ENCODE measurements at places on chromosomes 2 and 18.

DNA sequence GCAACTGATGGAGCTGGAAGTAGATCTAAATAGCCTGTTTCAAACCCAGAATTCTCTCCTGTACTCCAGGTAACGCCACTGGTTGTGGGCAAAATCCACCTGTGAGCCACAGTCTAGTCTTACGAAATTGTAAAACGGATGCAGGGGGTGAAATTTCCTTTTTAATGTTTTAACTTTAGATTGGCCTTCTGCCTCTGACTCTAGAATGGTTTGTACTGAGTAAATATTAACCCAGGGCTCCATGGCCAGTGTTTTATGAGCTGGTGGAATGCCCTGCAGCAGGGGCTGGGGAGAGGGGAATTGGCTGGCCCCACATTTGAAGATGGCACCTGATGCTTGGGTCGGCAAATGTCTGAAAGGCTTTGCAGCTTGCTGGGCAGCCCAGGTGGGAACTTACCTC is 156.6 kb downstream of the MYCN start:
- DNase-seq = no peak

- peak; percentile 16 for DNase-seq
Observed at GRCh38 chr2:232521959-232522622, 1.9 kb downstream of the PRSS56 start.

DNA sequence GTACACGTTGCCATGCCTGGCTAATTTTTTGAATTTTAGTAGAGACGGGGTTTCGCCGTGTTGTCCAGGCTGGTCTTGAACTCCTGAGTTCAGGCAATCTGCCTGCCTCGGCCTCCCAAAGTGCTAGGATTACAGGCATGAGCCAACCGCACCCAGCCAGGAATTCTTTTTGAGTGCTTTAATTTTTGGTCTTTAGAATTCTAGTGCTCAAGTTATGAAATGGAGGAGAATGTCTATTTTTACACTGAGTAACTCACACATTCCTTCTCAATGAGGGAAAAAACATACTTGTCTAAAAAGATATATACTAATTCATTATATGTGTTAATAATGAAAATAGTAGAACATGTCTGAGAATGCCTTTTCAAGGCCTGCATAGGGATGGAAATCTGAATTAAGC is 8.5 kb downstream of the ZNF396 start:
- no peak for DNase-seq

- DNase-seq = no peak
Observed at GRCh38 chr2:227474410-227474809, 2.5 kb downstream of the AGFG1 start.

DNA sequence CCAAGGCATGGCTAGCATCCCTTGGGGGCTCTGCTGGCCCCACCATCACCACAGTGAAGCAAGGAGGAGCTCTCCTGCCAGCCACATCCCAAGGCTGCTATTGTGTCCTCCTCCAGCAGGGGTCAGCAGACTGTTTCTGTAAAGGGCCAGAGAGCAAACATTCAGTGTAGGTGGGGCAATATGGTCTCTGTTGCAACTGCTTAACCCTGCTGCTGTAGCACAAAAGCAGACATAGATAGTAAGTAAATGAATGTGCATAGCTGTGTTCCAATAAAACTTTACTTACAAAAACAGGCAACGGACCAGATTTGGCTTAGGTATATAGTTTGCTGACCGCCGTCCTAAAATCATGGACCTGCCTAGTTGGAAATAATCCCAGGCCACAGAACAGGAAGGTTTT is 36.4 kb upstream of the ZBTB7C start:
- peak; percentile 74 for DNase-seq

- DNase-seq = no peak
Observed at GRCh38 chr18:46917803-46918600, 600 bp downstream of the KATNAL2 start.

GRCh38 chr2:216918088-216918680 is 58.3 kb upstream of the TNP1 start:
- no peak for DNase-seq

GRCh38 chr2:9594366-9595054 is 36.3 kb downstream of the YWHAQ start:
- DNase-seq = no peak

DNA sequence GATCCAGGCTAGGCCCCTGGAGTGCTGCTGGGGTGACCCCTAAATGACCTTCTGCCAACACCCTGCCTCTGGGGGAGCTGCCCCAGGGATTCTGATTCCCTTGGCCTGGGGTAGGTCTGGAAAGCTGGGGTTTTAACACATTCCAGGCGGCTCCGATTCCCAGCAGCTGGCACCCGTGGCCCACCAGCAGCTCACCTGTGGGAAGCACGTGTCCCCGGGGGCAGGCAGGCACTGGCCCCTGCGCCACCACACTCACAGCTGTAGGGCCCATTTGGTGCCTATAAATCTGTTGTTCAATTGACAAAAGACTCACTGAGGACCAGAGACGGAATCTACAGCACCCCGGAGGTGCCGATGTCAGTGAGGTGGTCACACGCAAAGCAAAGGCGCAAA is 4.1 kb upstream of the KLHL30 start:
- no peak for DNase-seq

- no peak for DNase-seq
Observed at GRCh38 chr18:32321826-32322225, 132.0 kb downstream of the MEP1B start.

DNA sequence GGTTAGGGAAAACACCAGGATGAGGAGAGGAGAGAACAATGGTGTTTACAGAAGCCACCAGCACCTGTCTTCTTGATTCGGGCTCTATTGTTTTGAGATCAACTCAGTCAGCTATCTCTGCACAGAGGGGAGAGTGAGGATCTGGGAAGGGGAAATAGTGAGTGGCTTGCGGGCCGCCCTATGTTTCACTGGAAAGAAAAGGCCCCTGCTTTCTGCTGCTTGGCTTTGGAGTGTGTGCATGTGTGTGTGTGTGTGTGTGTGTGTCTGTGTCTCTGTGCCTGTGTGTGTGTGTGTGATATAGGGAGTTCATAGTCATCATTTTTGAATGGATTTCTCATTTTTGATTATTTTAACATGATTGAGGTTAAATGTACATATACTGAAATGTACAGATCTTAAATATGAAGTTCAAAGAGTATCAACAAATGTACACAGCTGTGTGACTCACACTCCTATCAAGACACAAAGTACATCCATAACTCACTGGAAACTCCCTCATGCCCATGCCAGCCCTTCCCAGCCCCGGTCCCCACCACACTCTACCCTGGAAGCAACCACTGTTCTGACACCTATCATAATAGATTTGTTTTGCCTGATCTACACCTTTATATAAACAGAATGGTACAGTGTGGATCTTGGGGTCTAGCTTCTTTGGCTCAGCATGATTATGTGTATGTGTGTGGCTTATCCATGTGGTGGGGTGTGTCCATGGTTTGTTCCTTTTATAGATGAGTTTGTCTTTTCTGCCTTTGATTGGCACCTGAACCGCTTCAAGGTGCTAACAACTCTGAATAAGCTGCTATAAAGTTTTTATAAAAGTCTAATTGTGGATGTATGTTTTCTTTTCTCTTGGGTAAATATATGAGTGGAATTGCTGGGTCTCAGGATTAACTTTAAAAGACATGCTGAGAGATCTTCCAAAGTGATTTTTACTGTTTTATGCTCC is 258.3 kb downstream of the SETBP1 start:
- DNase-seq = no peak

DNA sequence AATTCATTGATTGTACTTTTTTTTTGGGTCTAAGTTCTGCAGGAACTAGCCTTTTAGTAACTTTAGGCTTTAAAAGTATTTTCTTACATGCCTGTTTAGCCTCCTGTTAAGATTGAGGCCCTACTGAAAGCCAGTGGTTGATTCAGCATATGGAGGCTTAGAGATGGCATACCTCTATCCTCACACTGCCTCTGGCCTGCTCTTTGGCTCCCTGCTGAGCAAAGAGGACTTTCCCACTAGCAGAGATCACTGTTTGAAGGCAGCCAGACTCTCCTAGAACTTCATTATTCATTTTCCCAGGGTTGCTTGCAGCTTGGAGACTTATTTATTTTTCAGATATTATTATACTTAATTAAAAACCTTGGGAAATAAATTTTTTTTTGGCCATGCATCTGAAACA is 405.6 kb upstream of the MEX3C start:
- no peak for DNase-seq

DNA sequence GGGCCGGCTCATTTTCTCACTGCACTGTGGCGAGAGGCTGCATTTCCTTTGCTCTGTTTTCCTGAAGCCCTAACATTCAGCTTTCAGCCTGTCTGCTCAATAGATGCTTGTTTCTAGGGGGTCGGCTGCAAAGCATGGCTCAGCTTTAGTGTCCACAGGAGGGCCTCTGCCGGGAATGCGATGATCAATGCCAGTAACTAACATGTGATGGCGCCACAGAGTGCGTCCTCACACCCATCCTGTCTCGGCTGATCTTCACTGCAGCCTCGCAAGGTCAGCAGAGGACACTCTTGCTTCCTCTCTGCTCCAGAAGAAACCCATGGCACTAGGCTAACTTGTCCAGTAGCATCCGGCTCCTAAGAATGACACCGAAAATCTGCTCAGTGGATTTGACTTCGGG is 156.4 kb upstream of the PXDN start:
- DNase-seq = no peak

- no peak for DNase-seq
Observed at GRCh38 chr2:235219048-235219447, 267.2 kb downstream of the SH3BP4 start.

DNA sequence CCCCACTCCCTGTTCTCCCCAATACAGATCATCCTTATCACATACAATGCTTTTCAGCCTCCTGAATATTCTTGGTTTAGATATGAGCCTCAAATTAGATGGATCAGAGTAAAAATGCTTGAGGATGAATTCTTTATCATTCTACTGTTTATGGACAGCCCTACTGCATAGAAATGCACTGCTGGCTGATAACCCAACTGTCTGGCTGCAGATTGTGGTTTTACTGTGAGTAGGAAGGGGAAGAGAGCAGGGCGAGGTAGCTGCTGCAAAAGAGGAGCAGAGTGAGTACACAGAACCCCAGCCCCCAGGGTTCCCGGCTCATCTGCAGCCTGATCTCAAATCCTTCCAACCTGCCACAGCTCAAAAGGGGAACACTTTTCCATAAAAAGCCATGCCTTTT is 29.4 kb upstream of the NCOA1 start:
- no peak for DNase-seq

GRCh38 chr2:225994748-225995405 is 595.4 kb downstream of the NYAP2 start:
- no peak for DNase-seq

DNA sequence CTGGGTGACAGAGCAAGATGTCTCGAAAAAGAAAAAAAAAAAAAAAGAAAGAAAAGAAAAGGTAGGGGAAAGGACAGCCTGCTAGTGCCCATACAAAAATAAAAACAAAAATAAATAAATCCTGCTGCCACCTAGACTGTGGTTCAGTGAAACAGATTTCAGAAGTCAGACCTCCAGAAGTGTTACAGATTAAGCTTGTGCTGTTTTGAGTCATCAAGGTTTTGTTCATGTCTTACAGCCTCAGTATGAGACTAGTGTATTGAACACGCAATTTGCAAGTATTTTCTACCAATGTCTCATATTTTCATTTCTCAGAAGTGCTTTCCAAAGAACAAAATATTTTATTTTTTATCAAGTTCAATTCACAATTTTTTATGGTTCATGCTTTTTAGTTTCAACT is 720.4 kb upstream of the GYPC start:
- no peak for DNase-seq

- no peak for DNase-seq
Observed at GRCh38 chr2:46645681-46646162, 166.4 kb downstream of the TMEM247 start.

DNA sequence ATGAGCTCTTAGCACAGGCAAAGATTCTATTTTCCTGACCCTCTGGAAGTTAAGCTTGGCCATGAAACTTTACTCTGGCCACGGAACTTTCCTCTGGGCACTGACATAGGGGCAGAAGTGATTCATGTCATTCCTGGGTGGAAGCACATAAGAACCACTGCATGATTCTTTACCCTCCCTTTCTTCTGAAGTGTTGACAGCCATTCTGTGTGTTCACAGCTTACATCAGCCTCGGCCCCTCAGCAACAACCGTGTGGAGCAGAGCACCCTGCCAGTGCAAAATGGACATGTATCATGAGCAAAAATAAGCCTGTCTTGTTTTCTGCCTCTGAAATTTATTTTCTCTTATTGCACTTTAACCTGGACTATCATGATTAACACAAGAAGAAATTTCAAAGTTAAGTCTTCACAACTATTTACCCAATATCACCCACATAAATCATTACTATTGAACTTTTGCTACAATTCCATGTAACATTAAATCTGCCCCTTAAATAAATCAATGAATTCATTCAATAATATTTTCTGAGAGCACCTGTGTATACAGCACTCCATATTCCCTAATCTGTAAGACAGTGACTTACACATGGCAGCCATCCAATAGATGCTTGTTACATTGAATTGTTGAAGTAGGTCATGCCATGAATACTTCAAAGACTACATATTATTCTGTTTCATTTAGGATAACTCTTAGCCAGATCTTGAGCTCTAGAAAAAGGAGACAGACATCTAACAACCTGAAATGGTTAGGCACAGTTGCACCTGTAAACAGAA is 531.9 kb downstream of the IRS1 start:
- DNase-seq = no peak

DNA sequence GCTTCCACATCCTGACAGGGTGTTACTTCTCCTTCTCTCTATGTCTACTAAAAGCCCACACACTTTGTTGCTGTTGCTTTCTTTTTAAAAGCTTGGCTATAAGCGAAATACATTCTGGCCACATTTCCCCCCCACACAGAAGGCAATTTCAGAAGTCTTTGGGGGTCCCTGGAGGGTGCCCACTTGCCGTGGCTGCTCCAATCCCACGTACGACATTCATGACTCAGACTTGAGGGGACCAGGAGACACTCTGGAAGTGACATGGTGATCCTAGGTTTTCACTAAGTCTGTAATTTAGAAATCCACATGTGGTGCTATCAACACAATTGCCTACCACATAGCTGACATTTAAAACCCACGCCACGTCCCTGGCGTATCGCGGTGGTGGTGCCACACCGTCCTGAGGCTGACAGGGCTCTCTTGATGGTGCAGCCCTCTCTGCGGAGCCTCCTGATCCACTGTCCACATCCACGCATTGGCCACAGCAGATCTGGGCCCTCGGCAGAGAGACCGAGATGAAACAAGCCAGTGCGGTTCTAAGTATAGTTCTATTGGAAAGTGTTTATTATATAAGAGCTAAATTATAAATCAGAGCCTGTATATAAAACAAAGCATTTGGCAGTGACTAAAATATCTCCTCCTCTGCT is 42.4 kb downstream of the CYP27C1 start:
- DNase-seq = no peak

- DNase-seq = no peak
Observed at GRCh38 chr2:234839285-234839684, 112.5 kb upstream of the SH3BP4 start.

GRCh38 chr18:58247363-58247834 is 203.4 kb downstream of the NEDD4L start:
- DNase-seq = no peak

GRCh38 chr18:9701609-9702349 is 6.3 kb upstream of the RAB31 start:
- DNase-seq = no peak

GRCh38 chr2:223950448-223951347 is 5.6 kb upstream of the WDFY1 start:
- DNase-seq = no peak
